ENCODE measurements at places on chromosomes 12 and 14.

DNA sequence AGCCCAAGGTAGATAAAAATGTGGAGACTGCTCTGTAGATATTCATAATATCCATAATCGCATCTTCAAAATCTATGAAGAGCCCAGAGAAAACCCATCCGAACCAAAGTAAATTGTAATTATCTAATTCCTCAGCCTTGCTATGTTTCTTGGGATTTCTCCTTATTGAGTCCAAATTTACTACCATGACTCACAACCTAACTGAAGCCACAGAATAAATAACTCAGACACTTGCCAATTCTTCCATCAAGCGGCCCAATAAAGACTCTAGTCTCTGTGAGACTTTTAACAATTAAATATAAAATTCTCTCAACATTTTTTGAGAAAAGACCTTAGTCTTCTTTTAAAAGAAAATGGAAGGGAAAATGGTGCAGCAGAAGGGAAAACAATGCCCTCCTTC is 409.8 kb downstream of the DAD1 start:
- no peak for DNase-seq

DNA sequence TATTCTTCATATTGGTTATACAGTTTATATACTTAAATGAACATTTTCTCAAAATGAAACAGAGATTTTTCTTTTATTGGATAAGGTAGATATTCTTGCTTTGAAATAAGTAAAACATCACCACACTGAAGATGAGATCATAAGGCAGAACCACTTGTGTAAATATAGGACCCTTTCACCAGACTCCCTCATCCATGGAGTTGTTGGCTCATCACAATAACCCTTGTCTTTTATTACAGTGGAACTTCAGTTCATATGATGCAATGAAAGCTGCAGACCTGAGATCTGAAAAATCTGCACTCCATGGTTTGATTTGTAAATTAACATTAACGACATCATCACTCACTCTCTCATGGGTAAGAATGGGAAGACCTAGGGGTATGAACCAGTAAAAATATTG is 51.9 kb upstream of the DBX2 start:
- DNase-seq, result no peak

DNA sequence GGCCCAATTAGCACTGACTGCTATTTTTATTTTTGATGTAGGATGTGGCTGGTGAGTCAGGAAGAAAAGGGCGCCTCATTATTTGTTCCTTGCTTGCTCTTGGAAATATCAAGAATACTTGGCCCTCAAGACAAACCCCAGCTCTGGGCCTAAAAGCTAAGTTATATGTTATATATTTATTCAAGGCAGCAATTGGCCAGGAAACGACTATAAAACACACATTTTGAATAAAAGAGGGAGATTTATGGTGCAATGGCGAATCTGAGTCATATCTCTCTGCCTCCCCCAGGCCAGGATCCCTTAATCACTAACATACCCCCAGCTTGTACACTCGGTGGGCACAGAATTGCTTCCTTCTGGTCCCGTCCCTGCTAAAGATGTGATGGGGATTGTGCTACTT is 63.3 kb downstream of the TBX5 start:
- DNase-seq, result no peak

GRCh38 chr14:100122481-100123223 is 36.8 kb downstream of the DEGS2 start:
- no peak for DNase-seq

DNA sequence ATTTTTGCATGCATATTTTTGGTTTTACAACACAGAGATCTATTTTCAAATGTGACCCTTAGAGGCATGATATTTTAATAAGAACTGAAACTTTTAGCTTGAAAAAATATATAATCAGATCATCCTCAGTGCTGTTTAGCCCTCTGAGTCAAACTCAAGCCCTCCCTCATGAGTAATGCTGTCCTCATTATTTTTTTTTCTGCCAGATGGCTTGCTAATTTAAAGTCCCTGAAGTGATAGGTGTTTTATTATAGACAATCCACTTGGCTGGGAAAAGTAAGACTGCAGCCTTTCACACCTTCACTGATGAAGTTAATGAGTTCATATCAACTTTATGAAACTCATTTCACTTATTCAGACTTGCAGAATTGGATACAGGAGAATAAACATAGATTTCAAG is 227.7 kb downstream of the SLC16A7 start:
- DNase-seq, result no peak

DNA sequence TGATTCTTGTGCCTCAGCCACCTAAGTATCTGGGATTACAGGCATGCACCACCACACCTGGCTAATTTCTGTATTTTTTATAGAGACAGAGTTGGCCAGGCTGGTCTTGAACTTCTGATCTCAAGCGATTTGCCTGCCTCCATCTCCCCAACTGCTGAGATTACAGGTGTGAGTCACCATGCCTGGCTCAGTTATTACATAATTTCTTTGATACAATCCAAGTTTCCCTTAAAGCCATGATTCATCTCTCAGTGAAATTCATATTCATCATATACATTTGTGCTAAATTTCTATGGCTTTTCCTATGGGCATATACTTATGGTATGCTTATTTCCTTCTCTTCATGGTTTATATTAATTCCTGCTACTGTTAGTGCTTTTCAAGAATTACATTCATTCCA is 29.1 kb upstream of the PZP start:
- DNase-seq, result no peak

DNA sequence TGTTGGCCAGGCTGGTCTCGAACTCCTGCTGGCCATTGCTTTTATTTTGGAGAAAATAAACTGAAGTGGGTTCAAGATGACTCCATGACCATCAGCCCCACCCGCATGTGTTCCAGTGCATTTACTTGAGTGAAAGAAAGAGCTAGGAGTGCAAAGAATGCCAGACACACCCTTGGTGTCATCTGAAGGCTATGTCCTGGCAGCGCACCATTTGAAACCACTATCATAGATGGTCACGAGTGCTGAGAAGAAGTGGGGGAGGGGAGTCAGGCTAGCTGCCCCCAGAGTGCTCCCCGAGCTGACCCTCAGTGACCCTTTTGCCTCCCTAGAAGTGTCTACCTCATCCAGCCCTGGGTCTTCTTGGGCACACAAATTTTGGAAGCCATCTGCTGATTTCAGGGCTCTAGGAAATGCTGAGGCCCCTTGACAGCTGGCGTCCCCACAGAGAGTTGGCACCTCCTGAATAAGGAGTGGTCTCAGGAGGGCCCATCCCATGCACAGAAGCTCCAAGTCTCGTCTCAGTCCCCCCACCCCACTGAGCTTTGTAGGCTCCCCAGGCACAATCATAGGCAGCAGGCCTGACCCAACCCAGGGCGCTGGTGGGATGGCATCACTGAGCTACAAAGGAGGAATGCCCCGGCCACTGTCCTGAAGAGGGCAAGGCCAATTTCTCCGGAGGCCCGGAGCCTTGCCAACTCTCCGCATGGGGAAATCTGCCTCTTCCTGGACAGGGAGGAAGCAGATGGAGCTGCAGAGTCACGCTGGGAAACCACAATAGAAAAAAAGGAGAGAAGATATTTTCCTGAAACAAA is 28.0 kb downstream of the PXN start:
- no peak for DNase-seq

DNA sequence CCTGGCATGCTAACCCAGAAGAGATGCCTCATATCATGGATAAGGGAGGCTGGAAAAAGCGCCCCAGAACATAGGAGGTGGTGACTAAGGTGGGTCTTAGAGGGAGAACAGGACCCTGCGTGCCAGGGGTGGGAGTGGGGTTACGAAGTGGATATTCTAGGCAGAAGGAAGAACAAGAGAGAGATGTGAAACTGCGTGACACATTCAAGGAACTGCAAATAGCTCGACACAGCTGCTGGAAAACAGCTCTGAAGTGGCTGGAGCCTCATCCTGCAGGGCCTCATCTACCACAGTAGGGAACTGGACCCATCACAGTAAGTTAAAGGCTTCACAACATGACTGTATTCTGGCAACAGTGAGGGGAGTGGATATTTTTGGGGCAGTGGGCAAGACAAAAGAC is 61.1 kb downstream of the RNF34 start:
- no peak for DNase-seq

DNA sequence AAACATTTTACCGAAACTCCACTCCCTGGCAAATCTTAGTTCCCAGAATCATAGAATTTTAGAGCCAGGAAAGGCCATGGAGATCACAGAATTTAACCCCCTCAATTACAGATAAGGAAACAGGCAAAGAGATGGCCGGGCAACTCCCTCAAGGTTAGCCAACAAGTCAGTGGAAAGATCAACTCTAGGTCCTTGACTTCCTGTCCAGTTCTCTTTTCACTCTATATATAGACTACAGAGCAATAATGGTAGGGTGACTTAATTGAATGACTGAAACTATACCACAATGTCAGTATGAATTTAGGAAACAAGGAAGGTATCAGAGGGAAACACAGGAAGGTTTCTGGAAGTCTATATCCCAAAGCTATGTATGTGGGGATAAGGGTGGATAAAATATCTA is 11.6 kb downstream of the OXA1L start:
- DNase-seq, result no peak

DNA sequence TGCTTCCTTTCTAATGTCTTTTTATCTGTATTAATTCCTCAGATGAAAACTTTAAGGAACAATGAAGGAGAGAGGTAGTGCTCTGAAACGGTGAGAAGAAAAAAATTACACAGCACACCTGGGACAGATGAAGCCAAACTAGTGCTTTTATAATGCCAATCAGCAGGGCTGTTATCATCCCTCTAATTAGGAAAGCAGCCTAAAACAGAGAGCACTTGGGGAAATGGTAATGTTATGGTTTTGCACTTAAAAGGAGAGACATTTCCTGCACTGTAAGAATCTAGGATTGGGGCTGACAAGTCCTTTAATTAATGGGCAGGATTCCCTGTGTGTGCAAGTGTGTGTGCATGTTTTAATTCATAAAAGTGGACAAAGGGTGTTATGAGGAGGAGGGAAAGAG is 4.8 kb upstream of the LMO3 start:
- DNase-seq, result peak; percentile 84

- no peak for DNase-seq
Measured at GRCh38 chr12:122830517-122831214, 4.6 kb upstream of the HIP1R start.

GRCh38 chr14:72311116-72311515 is 378.9 kb downstream of the RGS6 start:
- no peak for DNase-seq

- DNase-seq, result no peak
Measured at GRCh38 chr12:100504804-100505203, 31.1 kb downstream of the NR1H4 start.

GRCh38 chr12:39287817-39288216 is 155.1 kb downstream of the KIF21A start:
- DNase-seq, result no peak

- DNase-seq, result no peak
Measured at GRCh38 chr12:65925626-65926025, 101.3 kb downstream of the HMGA2 start.

DNA sequence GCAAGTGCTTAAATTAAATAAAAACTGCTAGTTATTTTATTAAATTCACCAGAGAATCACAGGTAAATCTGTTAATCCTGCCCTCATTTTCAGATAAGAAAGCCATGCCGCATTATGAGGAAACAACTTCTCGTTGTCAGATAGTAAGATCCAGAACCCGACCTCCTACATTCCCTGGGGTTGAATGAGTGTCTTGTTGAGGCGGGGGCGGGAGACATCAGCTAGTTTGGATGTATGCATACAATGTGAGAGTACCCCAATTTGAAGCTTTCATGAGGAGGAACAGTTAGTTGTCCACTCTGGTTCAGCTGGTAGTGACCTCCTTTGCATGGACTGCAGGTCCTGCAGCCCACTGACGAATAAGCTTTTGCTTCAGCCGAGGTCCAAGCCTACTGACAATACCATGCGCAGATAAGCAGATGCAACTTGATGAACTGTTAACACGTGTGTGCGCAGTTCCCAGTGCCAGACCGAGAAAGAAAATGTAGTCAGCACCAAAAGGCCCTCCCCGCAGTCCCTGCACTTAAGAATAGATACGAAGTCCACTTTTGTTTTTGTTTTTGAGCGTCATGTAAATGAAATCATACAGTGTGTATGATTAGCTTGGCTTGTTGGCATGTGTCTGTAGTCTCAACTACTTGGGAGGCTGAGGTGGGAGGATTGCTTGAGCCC is 34.9 kb downstream of the EVL start:
- DNase-seq, result no peak

DNA sequence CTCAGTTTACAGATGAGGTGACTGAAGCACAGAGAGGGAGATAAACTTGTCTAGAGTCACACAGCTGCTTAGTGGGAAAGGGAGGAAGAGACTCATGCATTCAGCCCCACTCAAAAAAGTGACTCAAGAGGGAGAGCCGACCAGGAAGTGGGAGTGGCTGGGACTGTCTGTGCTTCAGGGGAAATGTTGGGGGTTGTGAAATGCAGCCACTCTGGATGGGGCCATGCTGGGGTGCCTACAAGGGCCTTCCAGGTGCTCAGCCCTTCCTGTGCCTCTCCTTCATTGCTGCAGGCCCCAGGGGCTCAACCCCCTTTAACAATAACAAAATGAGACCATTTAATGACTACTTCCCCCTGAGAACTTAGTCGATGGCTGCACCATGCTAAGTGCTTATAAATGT is 41.8 kb downstream of the CACNA1C start:
- no peak for DNase-seq

DNA sequence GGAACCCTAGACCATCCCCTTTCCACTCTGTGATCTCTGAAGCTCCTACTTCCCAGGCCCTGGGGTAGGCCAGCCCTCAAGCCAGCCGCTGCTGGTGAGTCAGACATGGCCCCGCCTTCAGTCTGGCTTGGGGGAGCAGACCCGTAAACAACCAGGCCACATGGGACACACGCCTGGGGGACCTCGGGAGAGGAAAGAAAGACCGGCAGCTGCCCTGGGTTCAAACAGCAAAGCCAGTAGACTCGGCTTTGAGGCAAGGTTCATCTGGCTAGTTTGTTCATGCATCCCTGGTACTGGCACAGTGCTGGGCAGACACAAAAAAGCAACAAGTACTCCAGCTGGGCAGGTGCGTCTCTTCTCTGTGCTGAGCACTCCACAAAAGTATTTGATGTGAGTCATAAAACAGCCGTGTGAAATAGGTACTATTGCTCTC is 101.9 kb downstream of the SETD3 start:
- no peak for DNase-seq

- no peak for DNase-seq
Measured at GRCh38 chr12:56725723-56726102, 614 bp upstream of the NACA start.

GRCh38 chr14:99971941-99972747 is 93.1 kb upstream of the EVL start:
- DNase-seq, result peak; percentile 22

- DNase-seq, result no peak
Measured at GRCh38 chr14:34502001-34502400, 37.5 kb downstream of the EAPP start.
